GM13977 (cell line): ENCODE measurements at places on chromosomes 3 and 15.

- peak; percentile 74 for DNase-seq
These were observed 108.9 kb upstream of the ETV5 start for GRCh38 chr3:186217820-186218164.

DNA sequence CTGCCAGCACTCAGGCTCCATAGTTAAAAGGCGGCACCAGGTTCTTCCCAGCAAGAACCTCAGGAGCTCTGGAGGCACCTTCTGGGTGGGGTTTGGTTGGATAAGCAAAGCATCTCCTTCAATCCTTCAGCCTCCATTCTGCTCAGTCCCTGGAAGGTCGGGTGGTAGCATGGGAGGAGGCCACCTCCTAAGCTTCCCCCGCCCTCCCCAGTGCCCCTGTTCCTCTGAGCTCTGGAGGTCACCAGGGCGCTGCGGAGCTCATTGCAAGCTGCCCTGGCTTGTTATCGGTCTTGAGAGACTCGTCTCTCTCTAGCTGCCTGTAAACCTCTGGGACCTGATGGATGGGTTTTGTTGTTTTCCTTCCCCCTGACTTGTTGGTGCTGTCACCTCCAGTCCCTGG lies 124.8 kb downstream of the RPLP1 start:
- DNase-seq, result no peak

GRCh38 chr15:100075229-100075628 lies 266.5 kb downstream of the ADAMTS17 start:
- no peak for DNase-seq

DNA sequence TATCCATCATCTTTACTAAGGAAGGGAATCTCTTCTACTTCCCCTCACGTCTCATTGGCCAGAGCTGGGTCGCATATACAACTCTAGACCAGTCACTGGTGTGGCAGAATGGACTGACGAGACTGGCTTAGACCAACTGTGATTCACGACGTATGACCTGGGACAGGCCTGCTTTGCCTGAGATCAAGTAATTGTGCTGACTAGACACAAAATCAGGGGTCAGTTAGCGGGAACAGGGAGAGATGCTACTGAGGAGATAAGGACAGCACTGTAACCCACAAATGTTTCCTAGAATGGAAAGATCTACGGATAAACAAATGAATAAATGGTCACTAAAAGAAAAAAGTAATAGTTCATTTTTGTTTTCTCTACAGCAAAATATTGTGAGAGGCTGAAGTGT lies 308.3 kb downstream of the MAGI1 start:
- DNase-seq, result no peak

GRCh38 chr3:126459111-126459762 lies 16.5 kb downstream of the ZXDC start:
- no peak for DNase-seq

DNA sequence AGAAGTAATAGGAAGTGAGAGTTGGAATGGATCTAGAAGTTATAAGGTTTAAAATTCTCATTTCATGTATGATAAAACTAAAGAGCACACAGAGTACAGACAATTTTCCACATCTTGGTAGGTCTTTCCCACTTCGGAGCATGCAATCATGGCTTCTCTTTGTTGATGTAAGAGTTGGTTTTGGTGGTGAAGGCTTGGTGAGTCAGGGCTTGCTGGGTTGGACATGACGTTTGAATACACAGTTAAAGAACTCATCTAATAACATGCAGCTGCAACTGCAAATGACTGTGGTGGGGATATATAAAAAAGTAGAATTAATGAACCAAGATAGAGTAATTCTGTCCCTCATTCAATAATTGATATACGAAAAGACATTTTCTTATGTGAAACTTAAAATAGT lies 39.5 kb upstream of the GRM7 start:
- no peak for DNase-seq

DNA sequence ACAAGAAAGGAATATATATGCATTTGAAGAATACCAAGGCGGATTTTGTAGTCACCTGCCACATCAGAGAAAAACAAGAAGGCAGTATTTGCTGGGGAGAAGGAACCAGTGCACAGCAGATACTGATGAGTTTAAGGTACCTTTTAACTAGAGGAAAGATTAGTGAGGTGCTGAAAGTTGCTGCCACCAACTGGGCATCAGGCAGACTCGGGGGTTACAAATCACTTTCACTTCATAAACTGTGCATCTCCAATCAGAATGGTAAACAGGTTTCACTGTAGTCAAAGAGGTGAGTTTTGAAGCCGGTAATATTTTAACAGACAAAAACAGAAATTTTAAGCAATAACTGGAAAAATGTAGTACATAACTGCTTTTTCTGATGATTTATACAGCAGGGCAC lies 4.1 kb downstream of the FBN1 start:
- DNase-seq, result no peak

DNA sequence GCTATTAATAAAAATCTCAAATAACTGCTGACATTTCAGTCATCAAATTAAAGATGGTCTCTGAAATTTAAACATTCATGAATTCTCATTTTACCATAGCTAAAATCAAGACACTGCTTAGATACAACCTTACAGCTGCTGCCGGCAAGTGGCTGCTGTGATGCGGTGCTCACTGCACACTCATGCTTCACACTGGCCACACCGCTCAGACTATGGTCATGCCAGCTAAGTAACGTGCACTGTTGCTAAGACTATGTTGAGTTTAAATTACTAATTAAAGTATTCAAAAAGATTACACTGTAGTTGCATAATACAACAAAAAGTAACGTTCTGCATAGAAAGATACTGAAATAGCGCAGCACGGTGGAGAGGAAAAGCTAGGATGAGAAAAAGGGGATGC lies 12.1 kb downstream of the ATP13A3 start:
- no peak for DNase-seq

DNA sequence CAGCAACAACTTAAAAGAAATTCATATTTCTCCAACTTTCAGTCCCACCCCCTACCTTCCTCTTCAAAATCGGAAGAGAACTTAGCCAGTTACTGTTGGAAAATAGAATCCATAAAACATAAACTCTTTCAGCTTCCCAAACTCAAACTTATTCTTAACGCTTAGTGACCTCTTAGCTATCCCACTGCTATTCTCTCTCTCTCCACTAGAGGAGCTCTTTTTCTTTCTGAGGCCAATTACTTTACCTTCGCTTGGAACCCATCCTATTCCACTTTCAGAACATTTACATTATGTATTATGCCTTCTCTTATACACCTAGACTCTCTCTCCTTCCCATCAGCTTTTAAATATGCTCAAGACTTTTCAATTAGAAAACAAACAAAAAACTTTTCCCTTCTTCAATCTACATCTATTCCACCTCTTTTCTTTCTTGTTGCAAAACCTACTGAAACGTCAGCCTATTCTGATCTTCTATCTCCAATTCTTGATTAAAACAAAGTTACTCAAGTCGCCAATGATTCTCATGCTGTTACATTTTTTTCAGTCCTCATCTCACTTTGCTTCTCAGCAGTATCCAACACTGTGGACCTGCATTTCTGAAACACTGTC lies 13.4 kb upstream of the GHSR start:
- peak; percentile 74 for DNase-seq

- no peak for DNase-seq
These were observed 238.4 kb upstream of the TBC1D5 start for GRCh38 chr3:17980863-17981262.

- DNase-seq, result no peak
These were observed 39.0 kb downstream of the CFAP100 start for GRCh38 chr3:126433496-126434263.

GRCh38 chr3:108008106-108008505 lies 82.7 kb downstream of the CD47 start:
- no peak for DNase-seq

DNA sequence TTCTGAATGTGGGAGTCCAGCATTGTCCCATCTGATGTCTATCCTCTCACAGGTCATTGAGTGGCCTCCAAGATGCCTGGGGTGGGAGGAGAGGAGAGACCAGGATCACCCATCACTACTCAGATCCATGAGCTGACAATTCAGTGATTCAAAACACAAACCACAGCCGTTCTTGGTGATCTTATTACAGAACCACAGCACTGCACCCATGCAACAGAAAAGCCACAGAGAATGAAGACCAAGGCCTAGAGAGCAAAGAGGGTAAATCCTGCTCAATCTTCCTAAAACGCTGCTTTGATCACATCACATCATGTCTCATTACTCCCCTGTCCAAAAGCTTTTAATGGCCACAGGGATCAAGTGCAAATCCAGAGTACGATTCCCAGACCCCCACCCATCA lies 23.5 kb downstream of the ANP32A start:
- DNase-seq, result peak; percentile 55

DNA sequence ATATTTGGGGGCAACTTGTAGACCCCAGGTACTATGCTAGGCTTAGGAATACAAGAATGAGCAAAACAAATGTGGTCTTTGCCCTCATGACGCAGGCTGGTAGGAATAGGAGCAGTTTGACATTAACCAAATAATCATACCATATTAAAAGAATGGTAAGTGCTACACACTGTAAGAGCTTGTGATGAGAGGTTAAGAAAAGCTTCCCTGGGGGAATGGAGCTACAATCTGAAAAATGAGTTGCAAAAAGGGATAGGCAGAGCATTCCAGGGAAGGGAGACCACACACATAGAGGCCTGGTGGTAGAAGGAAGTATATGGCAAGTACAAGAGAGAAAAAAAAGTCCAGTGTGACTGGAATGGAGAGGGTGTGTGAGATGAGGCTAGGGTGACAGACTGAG lies 37.3 kb downstream of the TMOD3 start:
- DNase-seq, result no peak
